Fibroblast of skin of back (primary cell): ENCODE measurements at places on chromosomes 3 and 15.
A peak's percentile ranks its signal among the peaks of the same experiment; 100 is the strongest.

- peak; percentile 18 for DNase-seq
Measured at GRCh38 chr15:40471105-40471807, 472 bp downstream of the CHST14 start.

GRCh38 chr3:30688776-30689641, 82.6 kb downstream of the TGFBR2 start:
- DNase-seq = peak; percentile 57

DNA sequence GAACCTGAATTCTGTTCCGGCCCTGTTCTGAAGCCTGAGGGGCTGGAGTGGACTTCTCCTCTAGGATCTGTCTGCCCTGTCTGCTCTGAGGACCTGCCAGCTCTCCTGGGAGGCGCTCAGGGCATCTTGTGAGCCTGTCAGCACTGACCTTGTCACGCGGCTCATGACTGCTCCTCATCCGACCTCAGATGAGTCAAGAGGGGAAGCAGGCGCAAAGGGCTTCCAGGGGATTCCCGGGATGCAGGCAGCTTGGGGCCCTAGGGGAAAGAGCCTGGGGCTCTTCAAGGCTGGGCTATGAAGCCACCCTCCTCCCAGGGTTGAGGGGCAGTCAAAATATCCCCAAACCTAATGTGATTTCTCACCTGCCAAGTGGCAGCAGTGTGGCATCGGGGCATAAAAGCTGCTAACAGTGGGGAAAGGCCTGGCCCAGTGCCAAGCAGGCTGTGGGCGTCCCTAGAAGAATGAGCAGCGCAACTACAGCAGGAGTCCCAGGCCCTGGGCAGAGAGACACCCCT, 27.6 kb upstream of the ANKDD1A start:
- peak; percentile 88 for DNase-seq

DNA sequence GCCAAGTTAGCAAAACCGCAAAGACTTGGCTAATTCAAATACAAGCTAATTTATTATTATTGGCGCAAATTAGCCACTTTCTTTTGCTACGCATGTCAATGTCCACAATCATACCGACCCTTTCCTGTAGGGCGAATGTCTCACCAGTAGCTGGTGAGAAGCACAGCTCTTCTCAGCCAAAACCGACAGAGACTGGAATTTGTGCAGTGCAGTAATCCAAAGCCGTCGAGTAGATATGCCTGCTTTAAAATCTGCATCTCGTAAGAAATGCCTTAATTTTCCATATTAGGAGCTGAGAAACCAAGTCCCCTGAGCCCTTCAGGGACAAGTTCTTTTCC, 614 bp upstream of the MINDY2 start:
- DNase-seq = no peak

DNA sequence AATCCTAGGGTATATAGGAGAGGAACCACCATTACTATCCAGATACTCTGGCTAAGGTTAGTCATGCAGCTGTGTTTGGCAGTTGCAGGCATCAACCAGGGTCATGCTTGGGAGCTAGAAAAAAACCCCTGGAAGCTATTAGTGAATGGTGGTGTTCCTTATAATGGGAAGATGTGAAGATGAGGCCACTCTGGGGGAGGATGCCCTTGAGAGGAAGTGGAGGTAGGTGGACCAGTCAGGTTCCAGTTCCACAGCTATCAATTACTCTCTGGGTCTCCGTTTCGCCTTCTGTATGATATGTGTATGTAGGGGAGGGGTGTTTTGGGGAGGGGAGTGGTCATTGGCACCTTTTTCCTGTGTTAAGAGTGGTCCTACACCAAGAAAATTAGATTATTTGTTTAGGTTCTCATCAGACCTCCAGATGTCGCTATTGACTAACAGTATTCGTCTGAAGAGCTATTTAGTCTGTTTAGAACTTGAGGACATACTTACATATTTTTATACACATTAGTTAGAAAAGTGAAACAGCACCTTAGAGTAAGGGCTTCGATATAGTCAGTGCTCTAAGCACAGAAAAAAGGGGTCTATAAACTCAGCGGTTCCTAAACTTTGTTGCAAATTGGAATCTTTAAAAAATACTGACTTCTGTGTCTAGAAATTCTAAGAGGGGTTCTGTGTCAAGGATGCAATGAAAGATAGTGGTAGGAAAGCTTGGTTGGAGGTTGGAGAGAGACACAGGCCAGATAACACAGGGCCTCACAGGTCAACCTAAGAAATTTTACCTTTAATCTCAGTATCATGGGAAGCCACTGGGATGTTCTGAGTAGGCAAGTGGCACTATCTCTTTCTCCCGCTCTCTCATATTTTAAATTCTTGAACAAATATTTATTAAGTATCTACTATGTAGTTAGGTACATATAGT, 9.1 kb upstream of the HPS3 start:
- DNase-seq = peak; percentile 64

- no peak for DNase-seq
Measured at GRCh38 chr3:194348354-194348753, 2.8 kb downstream of the CPN2 start.

DNA sequence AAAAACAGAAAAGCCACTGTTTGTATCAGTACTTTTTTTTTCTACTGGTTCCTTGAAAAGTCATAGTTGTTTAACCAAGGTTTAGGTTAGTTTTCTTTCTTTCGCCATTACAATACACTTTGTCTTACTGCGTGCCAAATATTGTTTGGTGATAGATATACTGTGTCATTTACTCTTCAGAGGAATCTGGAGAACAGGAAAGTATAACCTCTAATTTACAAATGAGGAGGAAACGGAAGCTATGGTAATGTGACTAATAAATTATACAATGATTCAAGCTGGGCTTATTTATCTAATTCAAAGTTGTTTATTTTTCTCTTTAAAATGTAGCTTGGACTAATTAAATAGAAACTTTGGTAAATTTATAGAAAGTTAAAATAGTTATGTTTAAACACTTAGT, 96.2 kb upstream of the ROBO2 start:
- DNase-seq = peak; percentile 6

DNA sequence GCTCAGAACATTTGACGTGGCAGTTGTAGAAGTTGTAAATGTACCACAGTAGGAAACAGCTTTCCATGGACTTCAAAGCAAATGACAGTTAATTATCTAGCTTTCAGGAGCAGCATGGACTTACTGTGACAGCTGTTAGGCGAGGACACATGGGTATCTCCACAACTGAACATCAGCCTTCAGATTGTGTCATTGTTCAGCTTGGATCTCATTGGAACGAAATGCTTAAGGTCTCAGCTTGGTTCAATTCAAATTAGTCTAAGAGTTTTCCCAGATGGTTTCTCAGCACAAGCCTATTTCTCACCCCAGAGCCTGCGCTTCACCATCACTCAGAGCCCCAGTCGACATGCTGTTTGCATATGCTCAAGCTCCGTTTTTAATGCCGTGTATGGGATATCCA, 21.1 kb upstream of the GYG1 start:
- DNase-seq = no peak

- no peak for DNase-seq
Measured at GRCh38 chr15:87943626-87944025, 312.9 kb downstream of the NTRK3 start.

- DNase-seq = no peak
Measured at GRCh38 chr3:73572368-73572767, 52.4 kb downstream of the PDZRN3 start.

GRCh38 chr3:81425198-81425868, 336.1 kb downstream of the GBE1 start:
- DNase-seq = peak; percentile 67

- no peak for DNase-seq
Measured at GRCh38 chr15:55112706-55113105, 84.0 kb downstream of the RSL24D1 start.

GRCh38 chr3:94985778-94986177, 922.9 kb downstream of the NSUN3 start:
- DNase-seq = no peak

GRCh38 chr15:45481135-45481534, 41.4 kb downstream of the SLC30A4 start:
- DNase-seq = no peak

GRCh38 chr3:157135671-157136396, 24.1 kb downstream of the CCNL1 start:
- peak; percentile 20 for DNase-seq

- no peak for DNase-seq
Measured at GRCh38 chr15:56931639-56932508, 13.4 kb downstream of the TCF12 start.

DNA sequence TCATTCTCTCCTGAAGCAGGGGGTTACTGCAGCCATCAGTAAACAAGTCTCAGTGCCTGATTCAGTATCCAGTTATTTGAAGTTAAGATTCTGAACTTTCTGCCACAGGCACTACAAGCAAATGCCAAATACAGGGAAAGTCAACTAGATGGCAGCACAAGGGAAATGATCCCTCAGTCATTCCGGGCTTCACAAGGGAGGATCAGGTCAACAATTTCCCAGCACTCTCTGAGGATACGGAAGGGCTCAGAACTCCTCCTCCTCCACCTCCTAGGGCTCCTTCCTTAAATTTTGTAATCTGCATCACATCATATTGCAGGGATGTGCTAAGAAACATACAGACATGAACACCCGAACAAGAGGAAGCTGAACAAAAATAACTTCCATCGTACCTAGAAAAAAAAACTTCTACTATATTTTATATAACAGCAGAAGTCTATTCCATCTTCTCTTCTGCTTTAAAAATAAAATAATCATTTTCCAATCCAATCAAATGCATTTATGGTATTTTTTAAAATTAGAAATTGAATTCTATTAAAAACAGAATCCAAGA, 187.1 kb downstream of the FMN1 start:
- DNase-seq = peak; percentile 67

- DNase-seq = no peak
Measured at GRCh38 chr3:161291191-161291901, 70.2 kb downstream of the NMD3 start.

DNA sequence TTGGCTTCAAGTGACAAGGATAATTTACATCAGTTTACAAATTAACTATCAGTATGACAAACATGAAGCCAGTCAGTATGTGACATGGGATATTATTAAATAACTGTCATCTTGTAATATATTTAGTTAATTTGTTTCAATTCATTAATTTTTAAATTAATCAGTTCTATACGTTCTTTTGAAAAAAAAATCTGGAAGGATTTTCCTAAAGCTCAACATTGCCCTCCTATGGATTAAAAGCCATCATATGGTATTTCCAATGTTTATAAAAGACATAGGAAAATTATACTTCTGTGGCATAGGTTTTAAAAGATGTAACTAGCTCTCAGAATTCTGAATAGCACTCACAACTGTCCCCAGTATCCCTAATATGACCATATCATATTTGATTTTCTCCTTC, 134.4 kb downstream of the PLOD2 start:
- no peak for DNase-seq

GRCh38 chr3:64133272-64133671, 92.0 kb downstream of the PRICKLE2 start:
- DNase-seq = no peak

GRCh38 chr3:186583831-186584230, 13.3 kb downstream of the DNAJB11 start:
- no peak for DNase-seq

- DNase-seq = no peak
Measured at GRCh38 chr3:186577521-186577920, 7.0 kb downstream of the DNAJB11 start.

- DNase-seq = no peak
Measured at GRCh38 chr3:21747966-21748555, 2.9 kb downstream of the ZNF385D start.

- no peak for DNase-seq
Measured at GRCh38 chr3:137035631-137036030, 77.8 kb downstream of the IL20RB start.

GRCh38 chr3:179943117-179943880, 93.4 kb downstream of the PEX5L start:
- DNase-seq = peak; percentile 4
